ENCODE measurements at places on chromosomes 7 and 10. TPM values are rescaled to one million over a fixed set of nuclear protein-coding genes. Genes with fewer than 3 reads are reported as not detected.

DNA sequence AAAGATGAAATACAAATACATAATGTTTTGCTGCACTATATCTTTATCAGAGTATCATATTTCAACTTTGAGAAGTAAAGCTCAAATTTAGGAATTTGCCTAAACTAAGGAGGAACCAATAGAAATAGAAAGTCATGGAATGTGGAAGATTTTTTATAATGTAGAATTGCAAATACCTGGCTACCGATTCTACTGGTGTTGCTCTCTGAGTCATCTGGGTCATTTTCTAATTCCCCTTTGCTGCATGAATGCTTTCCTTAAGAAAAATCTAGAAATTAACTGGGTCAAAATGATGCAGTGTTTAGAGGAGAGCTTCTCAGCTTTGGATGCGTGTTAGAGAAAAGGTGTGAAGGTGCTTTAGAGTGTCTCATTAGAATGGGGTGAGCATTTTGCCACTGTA is 568.9 kb upstream of the ANKRD30A start:
- no peak for DNase-seq

GRCh38 chr10:69910561-69910960 is 108.9 kb downstream of the COL13A1 start:
- no peak for DNase-seq

DNA sequence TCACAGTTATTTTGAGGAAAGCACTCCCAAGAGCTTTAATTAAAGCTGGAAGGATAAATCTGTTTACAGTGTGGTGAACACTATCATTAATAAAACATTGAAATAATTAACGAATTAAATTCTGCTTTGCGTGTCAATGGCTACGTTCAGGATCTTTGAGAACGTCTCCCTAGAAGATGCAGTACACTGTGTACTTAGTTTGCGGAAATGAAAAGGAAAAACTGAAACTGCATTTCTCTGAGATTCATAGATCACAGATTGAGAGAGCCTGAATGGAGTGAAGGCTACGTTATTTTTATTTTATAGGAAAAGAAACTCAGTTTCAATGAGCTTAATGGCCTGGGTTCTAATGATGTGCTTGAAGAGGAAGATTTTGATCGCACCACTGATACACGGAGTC is 85.3 kb downstream of the NRP1 start:
- no peak for DNase-seq

GRCh38 chr7:112361154-112361553 is 89.1 kb upstream of the IFRD1 start:
- DNase-seq: no peak

DNA sequence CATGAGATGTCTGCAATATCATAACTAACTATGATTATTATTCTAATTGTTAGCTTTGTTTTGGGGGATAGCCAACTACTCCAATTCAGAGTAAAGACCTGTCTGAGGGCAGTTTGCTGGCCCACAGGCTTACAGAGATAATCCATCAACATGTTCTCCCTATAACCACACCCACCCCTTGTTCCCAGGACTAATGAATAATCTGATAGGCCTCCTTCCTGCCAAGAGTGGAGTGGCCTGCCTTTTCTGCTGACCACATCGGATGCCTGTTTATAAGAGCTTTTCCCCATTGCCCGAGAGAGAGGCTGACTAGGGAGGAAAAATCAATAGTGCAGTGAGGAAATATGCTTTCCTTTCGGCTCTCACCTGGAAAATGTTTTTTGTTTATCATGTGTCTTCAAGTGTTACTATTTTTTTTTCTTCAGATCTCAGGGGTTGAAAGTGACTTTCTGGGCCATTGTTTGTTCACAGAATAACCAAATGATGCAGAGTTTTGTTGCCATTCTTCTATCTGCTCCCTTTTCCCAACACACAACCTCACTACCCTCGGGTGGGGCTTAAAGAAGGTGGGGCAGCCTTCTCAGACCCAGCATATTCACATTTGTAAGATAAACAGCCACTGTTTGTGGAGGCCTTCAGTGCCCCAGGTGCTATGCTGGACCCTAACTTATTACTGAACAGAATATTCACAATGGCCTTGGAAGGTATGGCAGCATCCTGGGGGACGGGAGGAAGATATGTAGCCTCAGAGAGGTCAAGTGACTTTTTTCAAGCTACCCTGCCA is 38.4 kb downstream of the PLPP4 start:
- no peak for DNase-seq

GRCh38 chr10:110179220-110179619 is 28.2 kb upstream of the MXI1 start:
- no peak for DNase-seq

DNA sequence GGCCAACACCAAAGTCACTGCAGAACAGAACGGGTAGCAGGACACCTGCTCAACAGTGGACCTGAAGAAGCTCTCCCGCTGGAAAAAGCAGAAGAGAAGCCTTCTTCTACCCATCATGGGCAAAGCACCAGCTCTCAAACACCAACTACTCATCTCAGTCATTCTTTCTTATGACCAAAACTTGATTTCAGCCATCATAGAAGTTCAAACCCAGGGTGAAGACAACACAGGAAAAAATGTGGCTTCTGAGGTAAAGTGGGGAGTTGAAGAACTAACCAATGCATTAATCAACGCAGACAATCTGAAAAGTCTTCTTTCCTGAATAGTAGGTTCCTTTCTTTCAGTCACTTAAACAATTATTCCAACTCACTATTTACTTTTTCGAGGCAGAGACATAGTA is 83.3 kb downstream of the ELMO1 start:
- no peak for DNase-seq

GRCh38 chr7:82289152-82289535 is 154.4 kb downstream of the CACNA2D1 start:
- DNase-seq: no peak

DNA sequence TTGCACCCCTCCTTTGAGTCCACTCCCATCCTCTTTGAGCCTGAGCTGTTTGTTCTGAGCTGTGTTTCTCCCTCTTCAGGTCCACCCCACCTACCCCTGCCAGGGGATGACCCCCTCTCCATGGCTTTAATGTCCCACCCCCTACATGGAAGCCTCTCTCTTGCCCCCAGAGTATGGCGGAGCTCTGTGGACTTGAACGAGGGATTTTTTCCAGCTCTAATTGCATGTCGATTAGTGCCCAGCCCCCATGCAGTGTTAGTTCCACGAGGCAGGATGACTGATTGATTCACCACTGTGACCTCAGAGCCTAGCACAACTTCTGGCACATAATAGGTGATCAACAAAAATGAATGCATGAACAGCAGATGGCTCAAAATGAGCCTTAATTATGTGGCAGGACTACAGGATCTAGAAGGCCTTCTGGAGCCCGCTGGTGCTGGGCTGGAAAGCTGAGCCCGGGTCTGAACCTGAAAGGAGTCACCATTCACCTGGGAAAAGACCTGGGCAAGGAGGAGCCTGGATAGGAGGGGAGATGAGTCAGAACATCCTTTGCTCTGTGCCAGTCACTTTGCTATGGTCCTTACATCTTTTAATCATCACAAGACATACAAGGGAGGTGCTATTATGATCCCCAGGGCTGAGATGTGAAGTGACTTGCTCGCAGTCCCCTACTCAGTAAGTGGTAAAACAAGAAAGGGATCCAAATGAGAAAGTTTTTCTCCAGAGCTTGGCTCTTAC is 17.1 kb upstream of the SLC18A2 start:
- no peak for DNase-seq

- no peak for DNase-seq
Measured at GRCh38 chr7:84085147-84085546, 109.4 kb downstream of the SEMA3A start.

DNA sequence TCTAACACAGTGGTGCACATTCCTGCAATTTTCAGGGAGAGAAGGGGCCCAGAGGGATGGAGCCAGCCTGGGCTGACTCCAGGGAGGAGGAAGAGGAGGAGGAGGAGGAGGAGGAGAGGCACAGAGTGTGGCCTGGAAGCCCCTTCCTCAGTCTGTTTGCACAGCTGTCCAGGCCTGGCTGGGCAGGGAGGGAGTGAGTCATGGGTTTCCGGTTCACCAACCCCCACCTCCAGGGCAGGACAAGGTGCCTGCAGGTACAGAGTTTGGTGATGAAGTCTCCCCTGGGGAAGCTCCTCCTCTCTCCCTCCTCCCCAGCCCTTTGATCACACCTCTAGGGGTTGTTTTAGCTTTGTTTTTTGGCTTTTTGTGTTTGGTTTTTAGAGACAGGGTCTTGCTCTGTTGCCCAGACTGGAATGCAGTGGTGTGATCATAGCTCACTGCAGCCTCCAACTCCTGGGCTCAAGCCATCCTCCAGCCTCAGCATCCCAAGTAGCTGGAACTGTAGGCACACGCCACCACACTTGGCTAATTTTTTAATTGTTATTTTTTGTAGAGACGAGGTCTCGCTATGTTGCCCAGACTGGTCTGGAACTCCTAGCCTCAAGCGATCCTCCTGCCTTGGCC is 77.5 kb upstream of the CUX1 start:
- no peak for DNase-seq

DNA sequence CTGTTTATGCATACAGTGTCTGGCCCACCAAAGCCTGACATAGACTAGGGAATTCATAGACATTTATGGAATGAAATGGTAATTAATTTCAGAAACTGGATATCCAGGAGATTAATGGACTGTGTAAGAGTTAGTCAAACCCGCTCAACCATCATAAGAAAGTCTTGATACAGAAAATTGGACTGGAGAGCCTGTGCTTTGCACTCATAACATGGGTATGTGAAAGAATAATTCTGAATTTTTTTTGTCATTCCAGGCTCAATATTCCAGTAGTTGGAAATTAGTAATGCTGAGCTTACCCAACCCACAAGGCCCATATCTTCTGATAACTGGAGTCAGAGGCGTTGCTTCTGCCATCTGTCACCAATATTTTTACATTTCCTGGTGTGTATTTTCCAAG is 799.7 kb upstream of the IGFBP3 start:
- no peak for DNase-seq

DNA sequence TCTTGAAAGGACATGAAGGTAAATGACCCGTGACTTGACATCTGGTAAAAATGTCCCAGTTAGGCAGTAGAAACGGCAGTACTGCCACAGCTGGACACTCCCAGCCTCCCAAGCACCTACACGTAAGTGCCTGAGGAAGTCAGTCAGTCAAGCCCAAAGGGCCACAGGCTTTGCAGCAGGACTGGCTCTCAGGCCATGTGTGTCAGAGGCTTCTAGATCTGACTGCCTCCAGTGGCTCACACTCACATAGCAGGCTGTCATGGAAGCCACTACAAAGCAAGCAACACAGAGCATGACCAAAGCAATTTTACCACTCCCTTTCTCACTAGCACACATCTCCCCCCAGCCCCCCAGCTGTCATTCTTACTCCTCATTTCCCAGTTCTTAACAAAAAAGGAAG is 17.8 kb upstream of the CCNJ start:
- DNase-seq: no peak

- no peak for DNase-seq
Measured at GRCh38 chr10:5981529-5981928, 4.2 kb upstream of the IL15RA start.

GRCh38 chr7:55400191-55400590 is 35.1 kb downstream of the LANCL2 start:
- DNase-seq: no peak

GRCh38 chr7:110604885-110605284 is 486.0 kb upstream of the LRRN3 start:
- DNase-seq: no peak

DNA sequence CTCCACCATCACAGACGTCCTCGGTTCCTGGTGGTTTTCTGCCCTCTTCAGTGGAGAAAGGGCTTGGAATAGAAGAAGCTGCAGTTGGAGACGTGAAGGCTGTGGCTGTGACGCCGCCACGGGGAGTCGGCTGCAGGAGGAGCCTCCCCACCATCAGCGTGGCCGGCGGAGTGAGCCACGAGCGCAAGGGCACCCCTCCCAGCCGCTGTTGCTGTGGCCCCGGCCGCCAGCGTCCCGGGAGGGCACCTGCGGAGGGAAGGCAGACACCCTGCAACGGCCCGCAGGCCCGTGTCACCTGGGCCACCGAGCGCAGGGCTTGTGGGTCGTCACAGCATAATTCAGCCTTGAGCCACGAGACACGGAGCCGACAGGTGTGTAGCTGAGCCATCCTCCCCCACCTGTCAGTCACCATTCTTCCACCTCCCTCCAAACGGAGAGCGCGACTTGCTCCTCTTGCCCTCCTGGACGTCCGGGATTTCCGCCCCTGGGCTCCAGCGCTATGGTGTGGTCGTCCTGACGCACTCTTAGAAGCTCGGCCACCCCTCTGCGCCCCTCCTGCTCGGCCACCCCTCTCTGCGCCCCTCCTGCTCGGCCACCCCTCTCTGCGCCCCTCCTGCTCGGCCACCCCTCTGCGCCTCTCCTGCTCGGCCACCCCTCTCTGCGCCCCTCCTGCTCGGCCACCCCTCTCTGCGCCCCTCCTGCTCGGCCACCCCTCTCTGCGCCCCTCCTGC is 102.7 kb downstream of the PTPRN2 start:
- DNase-seq: no peak

- DNase-seq: no peak
Measured at GRCh38 chr10:30812018-30812851, 182.7 kb upstream of the LYZL2 start.

DNA sequence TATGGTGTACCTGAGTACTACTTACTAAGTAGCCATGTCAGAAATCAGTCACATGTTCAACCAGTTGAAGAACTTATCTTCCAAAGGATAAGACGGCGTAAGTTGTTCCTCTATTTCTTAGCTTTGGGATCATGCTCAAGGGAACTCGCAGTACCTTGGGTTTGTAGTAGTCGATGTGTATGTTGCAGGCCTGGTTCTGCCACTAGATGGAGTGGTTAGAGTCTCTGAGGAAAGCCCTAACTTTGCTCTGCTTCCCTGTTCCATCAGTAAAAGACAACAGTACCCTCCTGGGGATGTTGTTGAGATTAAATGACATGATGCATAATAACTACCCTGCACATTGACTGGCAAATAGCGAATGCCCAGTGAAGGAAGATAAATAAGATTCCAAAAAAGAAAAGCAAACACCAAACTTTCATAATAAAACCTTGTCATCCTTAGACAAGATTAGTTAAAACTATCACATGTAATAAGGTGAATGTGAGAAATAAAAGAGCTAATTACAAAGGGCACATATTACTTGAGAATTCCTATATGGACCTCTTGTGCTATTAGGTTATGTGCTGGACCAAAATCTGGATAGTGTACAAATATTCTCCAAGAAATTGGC is 165.9 kb downstream of the ABCA13 start:
- DNase-seq: no peak

- no peak for DNase-seq
Measured at GRCh38 chr7:33716581-33717477, 188.5 kb upstream of the BMPER start.

GRCh38 chr10:108169846-108170245 is 1005.3 kb upstream of the SORCS1 start:
- DNase-seq: no peak

The IDI1 gene
- 81.1 TPM for total RNA-seq

The DGKB gene
- not detected for total RNA-seq

The SPDYE16 gene
- 0.10 TPM for total RNA-seq

The LDB3 gene
- 0.16 TPM for total RNA-seq

The PDCD4 gene
- 159 TPM for total RNA-seq

The ADCYAP1R1 gene
- total RNA-seq: not detected

The PIK3CG gene
- total RNA-seq: 7.2 TPM
